ENCODE measurements at places on chromosomes 13 and 19.

DNA sequence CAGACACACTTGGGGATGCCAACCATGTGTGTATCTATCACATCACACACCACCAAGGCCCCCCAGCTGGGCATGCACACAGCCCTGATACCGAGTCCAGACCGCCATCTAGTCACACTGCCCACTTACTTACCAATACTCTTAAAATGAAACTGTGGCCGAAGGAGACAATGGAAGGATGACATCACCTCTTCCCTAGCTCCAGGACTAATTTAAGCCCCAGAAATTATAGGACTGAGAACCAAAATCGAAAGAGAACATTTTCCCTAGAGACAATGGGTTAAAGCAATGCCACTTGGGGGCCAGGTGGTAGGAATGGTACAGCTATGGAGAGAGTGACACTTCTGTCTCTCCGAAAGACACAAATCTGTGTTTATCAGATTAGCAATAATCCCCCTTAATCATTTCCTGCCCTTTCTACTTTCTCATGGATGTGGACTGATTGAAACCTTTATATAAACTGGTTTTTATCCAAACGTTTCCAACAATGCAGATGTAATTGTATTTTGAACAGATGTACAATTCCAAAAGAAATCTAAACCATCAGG lies 663 bp upstream of the GGACT start:
- no peak for DNase-seq

DNA sequence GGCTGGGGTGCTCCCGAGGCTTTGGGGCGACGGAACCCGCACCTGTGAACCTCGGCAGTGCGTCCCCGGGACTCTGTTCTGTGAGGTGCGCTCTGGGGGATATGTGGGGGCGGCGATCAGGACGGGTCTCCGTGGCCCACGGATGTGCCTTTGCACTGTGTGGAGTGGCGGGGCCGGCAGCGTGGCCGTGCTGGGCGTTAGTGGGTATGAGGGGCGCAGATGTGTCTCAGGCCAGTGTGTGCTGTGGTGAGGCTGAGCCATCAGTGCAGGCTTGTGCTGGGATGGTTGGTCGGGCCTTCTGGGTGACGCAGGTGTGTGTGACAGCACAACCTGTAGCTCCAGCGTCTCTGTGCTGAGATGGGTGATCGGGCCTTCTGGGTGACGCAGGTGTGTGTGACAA lies 16.9 kb downstream of the ZNF331 start:
- no peak for DNase-seq

- DNase-seq, result no peak
These were observed 26.8 kb downstream of the COG6 start for GRCh38 chr13:39682310-39682709.

DNA sequence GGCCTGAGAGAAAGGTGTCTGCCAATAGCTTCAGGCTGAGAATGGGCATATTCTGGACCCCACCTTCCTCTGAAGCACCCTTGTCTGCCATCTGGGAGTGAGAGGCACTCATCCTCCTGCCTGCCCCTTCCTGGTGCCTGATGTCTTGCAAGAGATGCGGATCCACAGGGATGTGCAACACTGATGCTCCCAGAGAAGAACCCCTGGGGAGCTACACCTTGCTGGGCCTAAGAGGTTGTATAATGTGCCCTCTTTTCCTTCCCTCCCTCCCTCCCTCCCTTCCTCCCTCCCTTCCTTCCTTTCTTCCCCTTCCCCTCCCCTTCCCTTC lies 34.6 kb downstream of the ADPRHL1 start:
- no peak for DNase-seq

DNA sequence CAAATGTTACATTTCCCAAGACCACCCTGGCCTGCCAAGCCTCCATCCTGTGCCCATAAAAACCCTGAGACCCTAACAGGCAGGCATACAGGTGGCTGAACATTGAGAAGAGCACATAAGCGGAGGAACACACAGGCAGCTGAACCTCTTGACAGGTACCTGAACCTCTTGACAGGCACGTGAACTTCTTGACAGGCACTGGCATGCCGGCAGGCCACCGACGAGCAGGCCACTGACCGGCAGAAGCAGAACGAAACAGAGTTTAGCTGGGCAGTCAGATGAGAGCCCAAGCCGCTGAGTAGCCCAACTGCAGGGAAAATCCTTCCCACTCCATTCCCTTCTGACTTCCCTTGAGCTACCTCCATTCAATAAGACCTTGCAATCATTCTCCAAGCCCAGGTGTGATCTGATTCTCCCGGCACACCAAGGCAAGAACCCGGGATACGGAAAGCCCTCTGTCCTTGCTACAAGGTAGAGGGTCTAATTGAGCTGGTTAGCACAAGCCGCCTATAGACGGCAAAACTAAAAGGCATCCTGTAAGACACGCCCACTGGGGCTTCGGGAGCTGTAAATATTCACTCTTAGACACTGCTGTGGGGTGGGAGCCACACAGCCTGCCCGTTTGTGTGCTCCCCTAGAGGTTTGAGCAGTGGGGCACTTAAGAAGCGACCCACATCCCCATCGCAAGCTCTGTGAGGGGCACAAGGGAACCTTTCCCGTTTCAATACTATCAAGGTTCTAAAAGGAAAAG lies 2613.9 kb upstream of the PCDH20 start:
- DNase-seq, result no peak

DNA sequence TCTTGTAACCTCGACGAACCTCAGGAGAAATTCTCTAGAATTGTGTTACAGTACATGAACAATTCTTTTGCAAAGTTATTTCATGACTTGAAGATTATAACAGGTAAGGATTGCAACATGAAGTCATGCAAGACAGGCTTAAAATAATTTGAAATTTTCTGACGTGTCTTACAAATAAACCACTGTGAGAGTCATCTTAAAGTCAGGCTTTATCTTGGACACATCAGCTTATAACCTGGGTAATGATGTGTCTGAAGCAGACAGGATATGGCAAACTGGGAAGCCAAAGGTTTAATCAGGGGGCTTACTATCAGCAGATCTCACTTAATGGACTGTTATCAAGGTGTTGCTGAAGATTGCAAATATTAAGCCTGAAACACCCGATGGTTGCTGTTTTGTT lies 407.8 kb downstream of the KLF5 start:
- no peak for DNase-seq

DNA sequence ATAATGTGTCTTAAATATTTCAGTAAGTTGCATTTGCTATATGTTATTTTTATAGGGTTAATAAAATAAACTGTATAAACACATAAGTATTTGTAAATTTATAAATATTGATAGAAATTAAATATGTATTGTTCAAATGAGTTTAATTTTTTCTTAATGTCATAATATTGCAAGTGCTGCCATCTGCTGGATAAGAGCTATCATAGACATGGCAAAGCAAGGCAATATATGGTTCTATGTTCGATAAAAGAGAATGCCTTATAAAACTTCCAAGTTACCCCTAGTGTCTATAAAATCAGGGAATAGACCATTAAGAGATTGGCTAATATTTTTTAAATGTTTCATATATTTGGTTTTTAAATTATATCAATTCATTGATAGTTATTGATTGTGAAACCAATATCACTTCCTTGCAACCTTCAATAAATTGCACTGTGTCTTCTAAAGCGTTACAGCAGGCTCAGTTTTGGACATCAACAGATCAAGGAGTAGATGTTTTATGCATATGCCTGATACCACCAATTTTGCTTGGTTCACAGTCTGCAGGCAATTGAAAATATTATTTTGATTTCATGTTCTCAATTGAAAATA lies 29.0 kb upstream of the SLITRK6 start:
- DNase-seq, result no peak

GRCh38 chr13:64993514-64994164 lies 2236.5 kb downstream of the PCDH9 start:
- DNase-seq, result no peak

GRCh38 chr13:112972867-112973576 lies 4.0 kb downstream of the MCF2L start:
- DNase-seq, result no peak

DNA sequence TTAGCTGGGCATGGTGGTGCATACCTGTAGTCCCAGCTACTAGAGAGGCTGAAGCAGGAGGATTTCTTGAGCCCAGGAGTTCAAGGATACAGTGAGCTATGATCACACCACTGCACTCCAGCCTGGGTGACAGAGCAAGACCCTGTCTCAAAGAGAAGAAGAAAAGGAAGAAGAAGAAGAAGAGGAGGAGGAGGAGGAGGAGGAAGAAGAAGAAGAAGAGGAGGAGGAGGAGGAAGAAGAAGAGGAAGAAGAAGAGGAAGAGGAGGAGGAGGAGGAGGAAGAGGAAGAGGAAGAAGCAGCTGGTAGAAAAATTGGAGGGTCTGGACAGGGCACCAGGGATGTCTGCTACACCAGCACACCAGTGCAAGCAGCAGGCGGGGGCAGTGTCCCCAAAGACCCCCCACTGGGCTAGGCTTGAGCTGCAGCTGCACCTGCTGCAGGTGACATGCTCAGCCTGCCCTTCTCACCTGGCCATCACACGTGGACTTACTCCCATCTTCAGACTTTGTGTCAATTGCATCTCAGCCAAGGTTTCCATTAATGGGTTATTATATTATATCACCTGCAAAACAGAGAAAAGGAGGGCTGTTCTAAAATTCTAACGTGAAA lies 180.9 kb upstream of the ZNF507 start:
- DNase-seq, result no peak

DNA sequence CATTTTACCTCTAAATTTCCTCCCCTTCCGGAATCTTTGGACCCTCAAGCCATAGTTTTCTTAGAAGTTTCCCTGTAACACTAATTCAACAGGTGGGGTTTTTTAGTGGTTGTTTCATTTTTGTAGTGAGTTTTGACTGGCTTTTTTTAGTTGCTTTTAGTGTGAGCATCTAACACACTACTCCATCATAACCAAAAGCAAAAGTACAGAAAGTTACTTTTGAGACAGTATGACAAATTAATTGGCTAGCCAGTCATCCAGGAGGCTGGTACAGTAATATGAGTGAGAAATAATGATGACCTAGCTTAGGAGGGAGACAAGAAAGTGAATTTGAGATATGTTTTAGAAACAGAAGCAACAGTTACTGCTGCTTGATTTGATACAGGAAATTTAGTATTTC lies 71.5 kb downstream of the DNAJC15 start:
- DNase-seq, result no peak

- no peak for DNase-seq
These were observed 5.6 kb downstream of the GPR108 start for GRCh38 chr19:6731822-6732221.

GRCh38 chr13:71290963-71291841 lies 575.8 kb downstream of the DACH1 start:
- no peak for DNase-seq

DNA sequence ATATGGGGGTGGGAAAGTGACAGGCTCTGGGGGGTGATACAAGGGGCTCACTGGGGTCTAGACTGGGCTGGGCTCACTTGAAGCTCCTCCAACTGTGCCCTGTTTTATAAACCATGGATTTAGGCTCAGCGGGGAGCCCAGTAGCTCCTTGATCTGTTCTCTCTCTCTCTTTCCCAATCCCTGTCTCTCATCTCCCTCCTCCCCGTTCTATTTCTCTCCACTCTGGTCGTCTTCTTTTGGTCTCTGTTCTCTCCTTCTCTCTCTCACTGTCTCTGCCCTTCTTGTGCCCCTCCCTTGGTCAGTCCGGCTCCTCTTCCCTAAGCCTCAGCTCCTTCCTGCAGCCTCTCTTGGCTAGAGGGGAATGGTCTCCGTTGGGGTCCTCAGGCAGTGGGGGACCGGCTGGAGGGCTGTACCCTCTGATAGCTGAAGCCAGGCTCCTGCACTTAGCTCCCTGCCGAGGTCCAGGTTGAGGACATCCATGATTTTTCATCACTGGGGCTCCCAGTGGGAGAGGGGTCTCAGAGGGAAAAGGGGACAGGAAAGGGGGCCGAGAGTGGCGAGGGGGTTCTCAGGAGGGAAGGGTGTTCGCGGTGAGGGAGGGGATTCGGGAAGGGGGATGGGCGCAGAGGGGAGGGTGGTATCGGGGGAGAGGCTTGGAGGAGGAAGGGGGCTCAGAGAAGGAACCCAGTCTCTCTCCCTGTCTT lies 8.5 kb downstream of the UNC13A start:
- DNase-seq, result no peak

DNA sequence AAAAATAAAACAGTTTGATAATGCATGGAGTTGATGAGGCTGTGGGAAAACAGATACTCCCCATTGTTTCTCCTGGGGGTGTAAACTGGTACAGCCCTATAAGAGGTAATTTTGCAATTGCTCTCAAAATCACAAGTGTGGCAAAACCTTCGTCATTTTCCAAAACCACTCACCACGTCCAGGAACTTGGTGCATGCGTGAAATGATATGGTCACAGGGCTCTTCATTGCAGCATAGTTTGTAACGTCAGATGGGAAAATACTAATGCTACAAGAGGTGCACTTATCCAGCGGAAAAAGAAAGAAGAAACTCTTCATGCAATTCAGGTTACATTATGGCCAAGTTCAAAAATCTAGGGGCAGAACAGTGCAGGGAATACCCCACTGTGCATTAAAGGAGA lies 11.9 kb upstream of the PLAUR start:
- no peak for DNase-seq

DNA sequence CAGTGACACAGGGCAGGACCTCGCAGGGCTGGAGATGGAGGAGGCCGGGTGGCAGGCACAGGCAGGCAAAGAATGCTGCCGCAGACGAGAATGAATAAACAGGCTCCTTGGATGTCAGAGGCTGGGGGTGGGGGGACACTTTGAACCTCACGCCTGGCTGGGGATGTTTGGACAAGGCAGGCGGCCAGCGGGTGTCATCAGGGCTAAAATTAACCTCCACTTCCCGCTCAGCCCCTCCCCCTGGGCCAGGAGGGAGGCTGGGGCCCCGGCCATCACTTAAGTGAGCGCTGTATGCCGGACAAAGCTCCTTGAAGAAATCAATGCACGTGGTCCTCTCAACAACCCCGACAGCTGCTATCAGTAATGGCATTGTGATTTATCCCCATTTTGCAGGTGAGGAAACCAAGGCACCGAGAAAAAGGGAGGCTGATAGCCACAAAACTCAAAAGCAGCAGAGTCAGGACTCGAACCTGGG lies 10.3 kb upstream of the FUT5 start:
- DNase-seq, result no peak

DNA sequence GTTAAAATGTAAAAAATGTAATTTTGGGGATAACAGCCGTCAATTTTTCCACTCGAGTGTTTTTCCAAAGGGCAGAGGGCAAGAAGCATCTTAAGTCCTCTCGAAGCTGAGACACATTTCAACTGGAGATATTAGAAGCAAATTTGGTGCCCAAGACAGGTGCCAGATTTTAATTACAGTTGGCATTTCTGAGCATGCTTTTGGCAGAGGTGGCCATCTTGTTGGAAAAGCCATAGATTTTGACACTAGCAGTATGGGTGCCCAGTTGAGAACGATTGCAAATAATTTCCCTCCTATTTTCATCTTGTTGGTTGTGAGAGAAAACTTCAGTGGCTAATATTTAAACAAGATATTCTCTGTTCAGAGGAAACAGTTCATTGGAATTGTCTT lies 146.3 kb downstream of the TM9SF2 start:
- no peak for DNase-seq

GRCh38 chr13:110216398-110217041 lies 90.4 kb downstream of the COL4A1 start:
- no peak for DNase-seq

GRCh38 chr13:107069108-107069776 lies 501.3 kb upstream of the ARGLU1 start:
- no peak for DNase-seq
